Stimulated activated CD4-positive, alpha-beta T cell treated with anti-CD3 and anti-CD28 coated beads, Interleukin-1b, Interleukin-23, amount 100 ng/mL, for 1 hour (primary cell): ENCODE measurements at places on chromosomes 7 and 10.

- no peak for DNase-seq
These were observed 278.1 kb downstream of the HTR7 start for GRCh38 chr10:90579602-90580242.

DNA sequence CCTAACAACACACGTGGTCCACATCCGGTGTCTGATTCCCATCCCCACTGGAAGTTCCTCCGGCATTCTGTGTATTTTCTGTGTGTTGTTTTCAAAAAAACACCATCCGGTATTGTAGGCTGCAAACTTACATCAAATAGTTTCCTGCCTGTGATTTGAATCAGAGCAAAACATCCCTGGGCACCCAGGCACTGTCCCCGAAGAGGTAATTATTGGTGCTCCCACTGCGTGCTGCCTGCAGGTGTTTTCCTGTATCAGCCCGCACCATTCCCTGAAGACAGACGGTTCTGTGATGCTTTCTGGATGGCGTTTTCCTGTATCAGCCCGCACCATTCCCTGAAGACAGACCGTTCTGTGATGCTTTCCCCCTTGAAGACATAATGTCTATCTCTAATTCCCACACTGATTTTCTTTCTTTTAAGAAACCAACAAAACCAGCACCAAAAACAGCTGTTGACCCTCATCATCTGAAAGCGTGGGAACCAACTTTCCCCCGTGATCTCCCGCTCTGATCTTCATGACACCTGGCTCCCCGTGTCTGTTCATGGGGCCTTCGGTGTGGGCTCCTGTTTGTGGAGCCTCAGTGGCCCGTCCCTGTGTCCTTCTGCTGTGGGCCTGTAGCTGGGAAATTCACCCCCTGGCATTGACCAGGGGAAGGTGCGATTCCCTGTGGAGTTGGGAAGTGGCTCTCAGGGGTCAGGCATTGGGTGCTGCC lies 205.3 kb downstream of the ADARB2 start:
- DNase-seq = no peak

DNA sequence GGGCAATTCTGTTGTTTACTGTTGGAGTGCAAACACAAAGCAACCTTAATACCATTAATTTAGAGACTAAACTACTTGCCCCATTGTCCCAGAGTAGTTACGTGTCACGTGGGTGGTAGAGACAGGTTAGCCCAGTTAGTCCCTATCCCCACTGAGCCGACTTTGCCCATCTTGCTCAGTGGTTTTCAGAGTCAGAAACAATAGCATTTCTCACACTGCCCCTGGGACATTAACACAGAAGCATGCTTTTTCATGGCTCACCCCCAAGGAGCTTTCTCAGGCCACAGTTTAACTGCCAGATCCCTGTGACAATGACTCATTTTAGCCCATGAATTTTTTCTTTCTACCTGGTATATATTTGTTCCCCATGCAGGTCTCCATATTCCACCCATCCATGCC lies 271.0 kb downstream of the POU6F2 start:
- DNase-seq = no peak

- no peak for DNase-seq
These were observed 72.6 kb downstream of the OSBPL3 start for GRCh38 chr7:24907311-24907886.

DNA sequence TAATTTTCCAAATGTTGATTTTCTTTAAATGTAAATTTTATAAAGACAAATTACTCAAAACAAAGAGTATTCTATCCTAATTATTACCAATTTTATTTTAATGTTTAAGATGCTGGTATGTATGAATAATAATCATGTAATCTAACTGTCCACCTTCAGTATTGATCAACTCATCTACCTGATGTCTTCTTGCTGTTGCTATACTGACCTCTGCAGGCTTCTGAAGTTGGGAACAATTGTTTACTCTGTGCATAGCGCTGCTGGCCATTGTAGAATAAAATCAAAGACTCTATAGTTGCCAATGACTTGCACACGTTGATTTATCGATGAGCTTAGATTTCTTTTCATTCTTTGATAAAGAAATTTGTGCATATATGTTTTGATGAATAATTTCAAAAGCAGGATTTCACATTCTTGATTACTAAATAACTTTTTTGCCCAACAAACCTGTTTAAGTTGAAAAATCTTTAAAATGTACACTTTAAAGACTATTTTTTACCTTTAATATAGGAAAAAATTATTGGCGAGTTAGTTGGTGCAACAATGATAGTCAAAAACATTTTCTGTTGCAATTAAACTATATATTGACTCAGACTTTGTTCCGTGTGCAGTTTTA lies 282.3 kb downstream of the TFEC start:
- no peak for DNase-seq

GRCh38 chr7:117273814-117274225 lies 49.0 kb downstream of the WNT2 start:
- DNase-seq = no peak

DNA sequence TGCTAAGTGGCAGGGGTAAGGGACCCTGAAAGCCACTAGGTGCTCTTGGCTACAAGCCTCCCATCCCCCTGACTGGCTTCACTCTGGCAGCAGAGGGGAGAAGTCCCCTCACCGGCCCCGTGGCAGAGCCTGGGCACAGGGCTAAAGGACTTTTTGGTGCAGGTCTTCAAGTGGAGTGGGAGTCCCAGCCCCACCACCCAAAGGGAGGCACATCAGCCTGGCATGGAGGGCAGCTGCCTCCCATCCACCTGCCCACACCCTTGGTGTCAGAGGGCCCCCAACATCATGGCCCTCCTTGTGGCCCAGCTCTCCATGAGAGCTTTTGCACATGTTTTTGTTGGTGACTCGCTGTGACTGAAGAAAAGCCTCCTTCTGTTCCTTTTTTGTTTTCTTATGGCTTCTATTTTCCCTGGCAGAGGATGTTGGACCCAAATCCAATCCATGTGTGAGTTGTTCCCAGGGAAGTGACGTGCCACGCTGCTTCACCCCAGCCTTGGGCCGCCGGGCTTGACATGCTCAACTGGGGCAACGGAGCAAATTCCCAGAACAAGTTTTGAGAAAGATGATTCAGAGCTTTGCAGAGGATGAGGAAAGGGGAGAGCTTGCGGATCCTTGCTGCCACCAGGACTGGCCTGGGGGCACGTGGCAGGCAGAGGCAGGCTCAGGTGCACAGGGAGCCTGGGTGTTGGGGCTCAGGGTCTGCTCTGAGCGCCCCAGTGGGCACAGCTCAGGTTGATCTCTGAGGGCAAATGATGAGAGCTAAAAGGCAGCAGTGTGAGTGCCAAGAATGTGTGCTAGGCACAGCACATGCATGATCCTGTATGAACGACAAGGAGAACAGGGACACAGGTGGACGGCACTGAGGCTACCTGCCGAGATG lies 1.9 kb upstream of the AEBP1 start:
- no peak for DNase-seq

DNA sequence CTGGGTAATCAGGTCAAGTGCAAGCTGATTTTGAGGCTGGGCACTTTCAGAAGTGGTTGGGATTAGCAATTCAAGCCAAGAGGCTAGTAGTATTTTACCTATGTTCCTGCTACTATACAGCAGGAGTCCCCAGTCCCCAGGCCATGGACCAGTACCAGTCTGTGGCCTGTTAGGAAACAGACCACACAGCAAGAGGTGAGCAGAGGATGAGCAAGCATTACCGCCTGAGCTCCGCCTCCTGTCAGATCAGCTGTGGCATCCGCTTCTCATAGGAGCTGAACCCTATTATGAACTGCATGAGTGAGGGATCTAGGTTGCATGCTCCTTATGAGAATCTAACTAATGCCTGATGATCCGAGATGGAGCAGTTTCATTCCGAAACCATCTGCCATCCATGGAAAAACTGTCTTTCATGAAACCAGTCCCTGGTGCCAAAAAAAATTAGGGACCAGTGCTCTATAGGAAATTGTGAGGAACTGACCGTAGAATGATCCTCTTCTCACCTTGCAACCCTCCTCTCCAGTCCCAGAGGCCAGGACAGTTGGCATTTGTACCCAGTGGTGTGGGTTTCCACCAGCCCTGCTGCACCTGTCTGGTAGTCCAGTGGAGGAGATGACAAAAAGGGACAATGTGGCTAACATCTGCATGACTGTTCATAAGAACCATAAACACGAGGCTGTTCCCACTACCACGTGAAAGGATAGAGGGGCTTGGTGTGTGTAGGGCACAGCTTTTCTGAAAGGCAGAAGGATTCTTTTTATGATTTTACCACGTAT lies 172.5 kb downstream of the KIAA1217 start:
- DNase-seq = no peak

GRCh38 chr10:13272164-13272571 lies 27.7 kb downstream of the PHYH start:
- no peak for DNase-seq

GRCh38 chr10:130336617-130337304 lies 200.6 kb downstream of the GLRX3 start:
- no peak for DNase-seq

- no peak for DNase-seq
These were observed 27.5 kb upstream of the PURB start for GRCh38 chr7:44912775-44913347.

- DNase-seq = no peak
These were observed 143.3 kb upstream of the KAT6B start for GRCh38 chr10:74683067-74683466.

GRCh38 chr10:76296957-76297356 lies 865.5 kb downstream of the LRMDA start:
- no peak for DNase-seq

DNA sequence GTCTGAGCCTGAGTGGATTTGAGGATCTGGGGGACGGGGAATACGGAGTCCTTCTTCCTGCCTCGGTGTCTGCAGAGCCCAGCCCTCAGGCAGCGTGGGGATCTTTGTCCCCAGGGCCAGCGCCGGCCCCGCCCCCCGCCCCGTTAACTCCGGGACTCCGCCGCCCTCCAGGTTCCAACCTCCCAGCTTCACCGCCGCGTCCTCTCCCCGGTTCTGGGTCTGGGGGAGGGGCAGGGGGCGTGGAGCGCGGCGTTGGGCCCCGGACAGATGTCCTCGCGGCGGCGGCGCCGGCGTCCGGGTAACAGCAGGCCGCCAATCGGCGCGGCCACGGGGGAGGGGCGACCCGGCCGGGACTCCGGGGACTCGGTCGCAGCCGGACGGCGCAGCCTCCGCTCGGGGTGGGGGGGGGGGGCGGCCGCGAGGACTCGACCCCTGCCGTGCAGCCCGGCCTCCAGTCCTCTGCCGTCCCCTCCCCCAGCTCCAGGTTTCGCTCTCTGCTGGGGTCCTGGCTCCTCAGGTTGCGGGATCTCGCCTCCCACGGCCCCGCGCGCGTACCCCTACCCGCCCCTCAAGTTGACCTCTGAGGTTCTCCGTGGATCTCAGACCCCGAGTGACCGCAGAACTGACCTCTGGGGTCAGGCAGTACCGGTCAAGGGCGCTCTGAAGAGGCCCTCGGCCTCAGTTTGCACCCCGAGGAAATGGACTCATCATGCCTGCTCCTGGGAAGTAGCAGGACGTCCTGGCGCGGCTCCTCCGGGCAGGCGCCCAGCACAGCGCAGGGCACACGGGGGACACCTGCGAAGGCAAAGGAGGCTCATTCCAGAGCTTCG lies 2.3 kb upstream of the ELFN1 start:
- DNase-seq = no peak

DNA sequence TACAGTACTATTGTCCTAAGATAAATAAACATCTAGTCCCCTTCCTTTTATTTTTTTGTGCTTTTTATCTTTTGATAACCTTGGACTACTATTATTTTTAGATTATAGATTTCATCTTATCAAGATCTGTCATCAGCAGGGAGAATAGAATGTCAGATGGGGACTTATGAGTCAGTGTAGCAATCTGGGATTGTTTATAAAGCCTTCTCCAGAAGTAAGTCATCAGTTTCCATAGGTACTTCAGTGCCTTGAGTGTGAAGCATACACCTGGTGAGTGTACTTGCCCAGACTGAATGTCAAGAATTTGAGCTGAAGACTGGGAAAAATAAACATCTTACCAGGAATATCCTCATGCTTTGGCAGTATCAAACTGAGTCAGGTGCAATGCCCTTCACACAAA lies 2.1 kb downstream of the CASD1 start:
- DNase-seq = no peak

DNA sequence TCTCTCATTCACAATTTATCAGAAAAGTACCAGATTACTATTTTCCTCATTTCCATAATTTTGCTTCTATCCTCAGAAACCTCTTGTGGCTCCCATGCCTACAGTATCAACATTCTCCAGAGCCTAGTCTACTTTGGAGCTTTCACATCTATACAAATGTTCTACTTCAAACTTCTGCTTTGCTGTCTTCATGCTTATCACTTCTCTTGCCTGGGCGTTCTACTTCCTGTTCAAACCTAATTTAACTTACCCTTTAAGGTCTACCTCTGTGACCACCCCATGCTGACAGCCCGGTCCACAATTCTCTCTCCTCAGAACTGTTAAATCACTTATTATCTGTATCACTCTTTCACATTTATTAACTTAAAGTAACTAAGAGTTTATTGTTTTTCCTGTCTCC lies 6.1 kb upstream of the PTPN12 start:
- DNase-seq = no peak

GRCh38 chr10:132475086-132475485 lies 62.5 kb upstream of the INPP5A start:
- no peak for DNase-seq

- DNase-seq = no peak
These were observed 39.8 kb downstream of the CDH23 start for GRCh38 chr10:71436268-71437125.

DNA sequence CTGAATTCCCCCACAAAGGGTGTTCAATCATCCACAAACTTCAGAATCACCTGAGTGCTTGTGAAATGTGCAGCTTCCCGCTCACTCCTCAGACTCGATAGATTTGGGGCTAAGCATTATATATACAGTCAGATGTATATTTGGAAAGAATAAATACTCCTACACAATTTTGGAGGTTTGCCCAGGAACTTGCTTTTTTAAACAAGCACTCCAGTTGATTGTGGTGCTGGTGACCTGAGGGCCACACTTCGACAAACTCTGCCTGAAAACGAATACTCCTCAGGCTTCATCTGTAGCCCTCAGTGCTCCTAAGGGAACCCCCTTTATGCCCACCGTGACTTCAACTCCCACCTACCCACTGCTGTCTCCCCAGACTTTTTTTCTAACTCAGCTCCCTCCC lies 211.6 kb downstream of the INHBA start:
- DNase-seq = no peak

- DNase-seq = no peak
These were observed 18.4 kb upstream of the KLF6 start for GRCh38 chr10:3803295-3803926.

DNA sequence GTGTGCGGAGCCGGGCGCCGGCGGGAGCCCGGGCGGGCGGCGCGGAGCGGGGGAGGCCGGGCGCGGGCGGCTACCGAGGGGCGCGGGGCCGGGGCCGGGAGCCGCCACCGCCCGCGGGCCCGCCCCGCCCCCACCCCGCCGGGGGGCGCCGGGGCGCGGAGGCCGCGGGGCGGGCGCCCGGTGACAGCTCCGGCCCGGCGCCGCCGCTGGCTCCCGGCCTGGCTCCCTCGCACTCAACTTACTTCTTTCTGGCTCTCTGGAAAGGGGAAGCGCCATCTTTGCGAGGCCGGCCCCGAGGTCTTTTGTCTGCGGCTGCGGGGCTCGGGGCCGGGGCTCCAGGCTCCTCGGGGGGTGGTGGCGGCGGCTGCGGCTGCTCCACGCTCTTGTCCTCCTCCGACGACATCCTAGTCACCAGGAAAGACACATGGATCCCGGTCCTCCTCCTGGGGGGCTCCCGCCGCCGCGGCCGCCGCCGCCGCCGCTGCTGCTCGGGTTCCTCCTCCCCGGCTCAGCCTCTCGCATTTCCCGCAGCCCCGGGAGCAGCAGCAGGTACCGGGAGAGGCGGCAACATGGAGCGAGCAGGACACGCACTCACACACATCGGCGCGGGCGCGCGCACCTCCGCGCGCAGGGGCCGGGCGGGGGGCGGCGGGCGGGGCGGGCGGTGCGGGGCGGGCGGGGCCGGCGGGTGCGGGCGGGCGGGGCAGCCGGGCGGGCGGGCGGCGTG lies at the start of gene KMT2C:
Gene KMT2C (minus strand): TSS at position 620 of the 727 bp plus-strand sequence. CDS start 217 bp downstream, at position 403.
- no peak for DNase-seq
